ENCODE measurements at places on chromosomes 7 and 10.

DNA sequence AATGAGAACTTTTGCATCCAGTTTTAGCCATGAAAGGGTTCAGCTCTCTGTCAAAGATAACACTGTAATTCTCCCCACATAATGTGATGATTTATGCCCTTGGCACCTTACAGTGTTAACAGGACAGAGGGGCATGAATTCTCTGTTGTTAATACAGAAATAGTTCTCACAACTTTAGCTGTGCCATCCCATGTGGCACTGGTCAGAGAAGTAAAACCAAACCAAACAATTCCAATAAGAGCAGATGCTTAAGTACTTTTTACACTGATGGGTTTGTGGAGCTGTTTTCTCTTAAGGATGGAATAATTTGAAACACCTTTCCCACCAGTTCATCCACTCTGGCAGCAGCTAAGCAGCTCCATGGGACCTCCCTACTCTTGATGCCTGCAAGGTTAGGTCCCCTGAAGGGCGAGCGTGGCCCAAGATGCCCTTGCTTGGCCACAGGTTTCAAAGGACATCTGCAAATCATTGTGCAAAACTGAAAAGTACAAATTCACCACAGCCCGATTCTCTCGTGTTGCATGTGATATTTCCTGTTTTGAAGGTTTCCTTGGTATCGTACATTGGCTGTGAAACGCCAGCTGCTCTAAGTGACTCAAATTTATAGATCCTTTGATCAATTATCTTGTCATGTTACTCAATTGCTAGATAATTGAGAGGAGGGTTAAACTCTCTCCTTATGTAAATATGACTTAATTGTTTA, 82.5 kb upstream of the CREB5 start:
- DNase-seq = no peak

- no peak for DNase-seq
Observed at GRCh38 chr10:125865120-125865519, 16.0 kb downstream of the DHX32 start.

GRCh38 chr7:41969561-41970105, 266.7 kb upstream of the INHBA start:
- DNase-seq = no peak

GRCh38 chr7:22670422-22670815, 56.6 kb upstream of the IL6 start:
- DNase-seq = no peak

GRCh38 chr10:114373631-114374030, 30.7 kb downstream of the AFAP1L2 start:
- DNase-seq = no peak

GRCh38 chr7:151924001-151924400, 32.2 kb upstream of the GALNTL5 start:
- DNase-seq = no peak

DNA sequence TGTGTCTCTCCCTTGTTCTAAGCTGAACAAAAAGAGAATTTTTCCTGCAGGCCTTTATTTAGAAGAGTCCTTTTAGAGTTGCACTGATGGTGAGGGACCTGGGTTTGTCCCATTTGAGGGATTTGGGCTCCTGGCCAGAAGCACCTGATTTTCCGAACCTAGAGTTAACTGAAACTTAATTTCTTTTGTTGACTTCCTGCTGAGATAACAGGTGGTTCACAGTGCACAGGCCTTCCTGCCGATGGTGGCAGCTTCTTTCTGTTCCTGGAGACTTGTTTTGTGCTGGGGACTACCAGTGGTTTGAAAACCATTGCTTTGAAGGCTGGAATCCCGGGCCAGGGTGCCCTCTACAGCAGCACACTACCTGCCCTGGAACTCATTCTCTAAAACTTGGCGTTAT, 99.2 kb downstream of the SUGCT start:
- no peak for DNase-seq

DNA sequence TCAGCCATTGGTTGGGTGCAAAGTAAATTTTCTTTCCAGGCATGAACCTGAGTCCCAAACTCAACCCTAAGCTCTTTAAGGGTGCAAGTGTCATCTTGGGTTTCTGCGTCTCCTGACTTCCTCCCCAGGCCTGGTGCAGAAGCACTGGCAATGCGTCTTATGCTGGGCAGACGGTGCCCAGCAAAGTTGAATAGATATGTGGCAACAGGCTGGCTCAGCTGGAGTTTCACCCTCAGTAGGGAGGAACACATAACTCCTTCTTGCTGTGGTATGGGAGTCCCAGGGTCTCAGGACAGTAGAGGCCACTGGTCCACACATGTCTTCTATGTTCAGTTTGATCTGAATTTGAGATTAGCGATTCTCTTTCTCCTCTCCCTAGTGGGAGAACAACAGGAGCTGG, 181.3 kb downstream of the RPS24 start:
- no peak for DNase-seq

GRCh38 chr10:86953747-86954680, 3.4 kb downstream of the MMRN2 start:
- peak; percentile 60 for DNase-seq

GRCh38 chr7:135942614-135943013, 34.5 kb downstream of the MTPN start:
- DNase-seq = no peak

GRCh38 chr10:88953662-88954061, 1.1 kb upstream of the ACTA2 start:
- no peak for DNase-seq

DNA sequence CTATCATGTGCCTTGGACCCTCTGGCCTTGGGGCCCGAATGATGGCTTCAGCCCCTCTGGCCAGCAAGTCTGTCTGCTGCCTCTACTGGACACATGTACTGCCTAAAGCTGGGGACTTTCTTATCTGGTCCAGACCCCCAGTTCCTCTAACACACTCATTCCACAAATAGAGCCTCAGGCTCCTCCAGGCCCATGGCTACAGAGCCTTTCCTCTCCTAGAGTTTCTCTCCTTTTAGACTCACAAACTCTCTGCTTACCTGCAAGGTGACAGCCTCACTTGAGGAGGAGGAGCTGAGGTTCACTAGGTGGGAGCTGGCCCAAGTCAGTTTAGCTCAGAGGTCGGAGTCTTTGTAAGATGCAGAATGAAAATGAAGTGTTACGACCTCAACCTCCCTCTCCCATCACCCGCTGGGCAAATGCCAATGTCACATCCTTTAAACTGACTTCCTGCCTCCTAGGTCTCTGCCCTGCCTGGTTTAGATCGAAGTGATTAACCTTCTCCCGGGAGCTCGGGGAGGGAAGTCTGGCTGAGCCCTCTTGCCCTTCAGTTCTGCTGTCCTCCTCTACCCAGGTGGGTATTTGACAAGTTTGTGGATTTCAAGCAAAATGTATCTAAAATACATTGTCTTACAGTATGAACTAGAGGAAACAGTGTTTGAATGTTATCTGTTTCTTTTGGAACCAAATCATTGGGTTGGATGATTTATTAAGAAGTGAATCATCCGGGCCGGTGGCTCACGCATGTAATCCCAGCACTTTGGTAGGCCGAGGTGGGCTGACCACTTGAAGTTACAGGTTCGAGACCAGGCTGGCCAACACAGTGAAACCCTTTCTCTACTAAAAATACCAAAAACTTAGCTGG, 71.9 kb upstream of the TNS3 start:
- DNase-seq = peak; percentile 50

DNA sequence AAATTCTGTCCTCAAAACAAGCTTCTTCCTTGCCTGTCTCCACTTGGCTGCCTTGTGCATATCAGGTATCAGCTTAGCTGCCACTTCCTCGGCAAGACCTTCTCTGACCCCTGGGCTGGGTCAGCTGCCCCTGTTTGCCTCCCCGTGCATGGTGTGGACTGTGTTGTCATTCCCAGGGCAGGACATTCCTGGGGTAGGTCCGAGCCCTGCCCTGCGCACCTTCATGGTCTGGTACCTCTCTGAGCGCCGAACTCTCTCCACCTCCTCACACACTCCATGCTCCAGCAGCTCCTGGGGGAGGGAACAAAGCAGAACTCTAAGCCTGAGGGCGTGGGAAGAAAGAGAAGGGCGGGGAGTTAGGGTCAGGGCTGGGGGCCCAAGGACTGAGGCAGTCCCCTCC, 3.8 kb downstream of the POLM start:
- no peak for DNase-seq

GRCh38 chr10:56319386-56319785, 41.7 kb downstream of the ZWINT start:
- DNase-seq = peak; percentile 41

- peak; percentile 45 for DNase-seq
Observed at GRCh38 chr10:61081301-61081700, 137.3 kb upstream of the RHOBTB1 start.

DNA sequence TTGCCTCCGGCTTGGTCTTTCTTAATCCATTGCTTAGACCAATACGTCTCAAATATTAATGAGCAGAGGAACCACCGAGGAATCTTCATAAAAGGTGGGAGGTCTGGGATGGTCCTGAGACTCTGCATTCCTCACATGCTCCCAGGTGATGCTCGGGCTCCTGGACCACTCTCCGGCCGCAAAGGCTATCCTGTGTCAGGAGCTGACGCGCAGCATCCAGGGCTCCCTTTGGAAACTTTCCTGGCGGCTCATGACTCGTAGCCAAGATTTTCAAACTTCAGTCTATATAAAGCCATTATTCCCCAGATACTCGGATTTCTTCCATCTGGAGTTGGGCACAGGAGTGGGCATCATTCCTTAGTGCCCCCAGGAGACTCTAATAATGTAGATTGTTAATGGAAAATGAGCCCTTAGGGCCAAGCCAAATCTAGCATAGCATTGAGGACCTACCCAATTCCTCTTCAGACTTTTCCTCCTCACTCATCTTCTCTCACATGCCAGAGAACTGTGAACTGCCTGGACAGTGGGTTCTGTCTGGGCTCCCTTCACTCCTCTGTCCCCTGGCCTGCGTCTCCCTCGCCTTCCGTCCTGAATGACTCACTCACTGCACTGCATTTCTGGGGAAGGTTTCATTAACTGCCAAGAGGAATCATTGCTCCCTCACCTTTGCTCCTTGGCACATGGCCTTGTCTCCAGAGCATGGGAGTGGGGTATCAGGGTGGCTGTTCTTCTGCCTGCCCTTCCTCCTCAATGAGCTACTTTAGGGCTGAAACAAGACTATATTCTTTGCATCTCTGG, 89.3 kb downstream of the MKI67 start:
- peak; percentile 67 for DNase-seq

- no peak for DNase-seq
Observed at GRCh38 chr10:76990561-76990960, 647.0 kb downstream of the KCNMA1 start.

GRCh38 chr10:5560817-5561703, 36.3 kb downstream of the CALML3 start:
- no peak for DNase-seq

DNA sequence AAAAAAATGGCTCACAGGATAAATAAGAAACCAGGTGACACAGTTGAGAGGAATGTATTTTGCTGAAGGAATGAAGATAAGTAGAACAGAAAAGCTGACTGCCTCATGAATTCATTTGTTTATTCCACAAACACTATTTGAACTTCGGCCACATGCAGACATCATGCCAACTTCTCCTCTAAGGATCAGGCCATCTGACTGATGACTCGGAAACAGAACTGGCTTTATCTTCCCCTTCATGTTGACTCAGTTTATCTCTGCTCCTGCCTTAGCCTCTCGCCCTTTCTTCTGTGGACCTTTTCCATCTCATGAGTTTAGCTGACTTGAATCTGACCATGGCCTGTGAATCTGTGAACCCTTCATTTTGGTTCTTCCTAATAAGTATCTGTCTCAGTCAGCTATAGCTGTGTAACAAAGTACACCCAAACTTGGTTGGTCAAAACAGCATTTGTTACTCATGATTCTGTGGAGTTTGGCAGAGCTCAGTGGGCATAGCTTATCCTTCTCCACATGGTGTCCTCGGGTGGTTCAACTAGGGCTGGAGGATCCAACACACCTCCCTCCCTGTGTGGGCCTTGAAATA, 44.0 kb upstream of the GRID1 start:
- peak; percentile 73 for DNase-seq

GRCh38 chr10:126966938-126967337, 61.7 kb downstream of the DOCK1 start:
- DNase-seq = no peak

- no peak for DNase-seq
Observed at GRCh38 chr10:15037691-15038090, 6.1 kb upstream of the OLAH start.

DNA sequence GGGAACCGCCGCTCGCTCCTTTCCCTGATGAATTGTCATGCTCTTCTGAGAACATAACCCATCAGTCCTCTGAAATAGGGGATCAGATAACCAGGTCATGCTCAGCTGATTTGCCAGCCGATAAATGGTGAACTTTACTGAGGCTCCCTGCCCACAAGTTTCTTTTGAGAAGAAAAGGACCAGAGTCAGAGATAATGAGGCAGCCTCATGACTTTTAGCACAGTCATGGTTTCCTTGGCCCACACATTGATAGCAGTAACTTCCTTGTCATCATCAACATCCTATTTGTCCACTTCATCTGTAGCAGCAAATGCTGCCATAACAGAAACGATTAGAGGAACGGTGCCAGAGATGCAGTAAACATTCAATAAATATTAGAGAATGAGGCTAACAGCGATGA, 509.0 kb downstream of the GATA3 start:
- no peak for DNase-seq

DNA sequence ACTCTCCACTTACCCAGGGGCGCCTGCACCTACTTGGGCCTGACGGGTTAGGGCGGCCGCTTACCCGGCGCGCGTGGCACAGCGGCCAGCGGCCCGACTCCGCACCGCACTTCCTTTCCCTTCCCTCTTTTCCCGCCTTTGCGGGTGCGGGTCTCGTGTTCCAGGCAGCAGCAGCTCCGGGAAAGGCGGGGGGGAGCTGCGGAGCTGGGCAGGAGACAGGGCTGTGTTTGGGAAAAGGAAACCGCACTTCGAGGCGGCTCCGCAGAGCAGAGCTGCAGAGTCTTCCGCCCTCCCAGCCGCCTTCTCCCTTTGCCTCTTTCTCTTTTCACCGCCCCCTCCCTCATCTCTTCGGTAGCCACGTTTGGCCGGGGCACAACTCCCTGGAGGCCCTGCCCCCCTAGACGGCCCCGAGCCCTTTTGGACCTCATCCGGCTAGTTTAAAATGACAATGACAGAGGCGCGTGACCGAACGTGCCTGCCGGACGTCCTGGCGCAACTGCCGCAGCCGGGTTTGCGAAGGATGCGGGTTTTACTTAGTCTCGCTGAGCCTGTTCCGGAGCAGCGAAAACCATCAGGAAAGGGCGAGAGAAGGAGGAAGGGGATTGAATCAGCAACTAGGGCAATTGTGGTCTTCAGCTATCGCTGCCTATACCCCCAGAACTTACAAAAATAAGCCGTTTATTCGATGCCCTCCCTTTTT, 7.9 kb upstream of the PAX2 start:
- no peak for DNase-seq

GRCh38 chr10:100886521-100886920, 26.2 kb upstream of the SLF2 start:
- no peak for DNase-seq

GRCh38 chr7:106082087-106082854, 29.8 kb downstream of the SYPL1 start:
- DNase-seq = no peak
